Activated T-helper 17 cell treated with anti-CD3 and anti-CD28 coated beads, Interleukin-2, amount 50 U/mL, for 72 hours (primary cell): ENCODE measurements at places on chromosomes 1 and 21. TPM values are rescaled to one million over a fixed set of nuclear protein-coding genes. Genes with fewer than 3 reads are reported as not detected.
A peak's percentile ranks its signal among the peaks of the same experiment; 100 is the strongest.

GRCh38 chr1:77541162-77541545 is 141.3 kb downstream of the ZZZ3 start:
- ATAC-seq: no peak

- ATAC-seq: no peak
Measured at GRCh38 chr1:164823486-164824279, 264.7 kb downstream of the PBX1 start.

Gene DNM3
- total RNA-seq: 3.0 TPM

DNA sequence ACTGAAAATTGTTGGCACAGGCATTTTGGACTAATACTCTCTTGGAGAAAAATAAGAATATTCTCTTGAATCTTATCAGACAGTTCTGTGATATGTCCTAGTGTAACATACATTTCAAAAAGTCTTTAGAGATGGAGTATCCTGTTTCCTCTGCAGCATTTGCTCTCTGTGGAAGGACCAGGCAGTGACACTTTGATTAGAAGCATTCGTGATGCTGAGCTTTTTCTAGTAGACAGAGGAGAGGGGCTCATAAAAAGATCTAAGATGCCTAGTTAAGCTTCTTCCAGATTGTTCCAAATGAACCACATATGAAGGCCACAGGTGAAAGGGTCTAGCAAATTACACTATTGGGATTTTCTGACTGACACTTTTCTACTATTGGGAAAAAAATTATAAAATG is 120.3 kb downstream of the C1orf21 start:
- no peak for ATAC-seq

DNA sequence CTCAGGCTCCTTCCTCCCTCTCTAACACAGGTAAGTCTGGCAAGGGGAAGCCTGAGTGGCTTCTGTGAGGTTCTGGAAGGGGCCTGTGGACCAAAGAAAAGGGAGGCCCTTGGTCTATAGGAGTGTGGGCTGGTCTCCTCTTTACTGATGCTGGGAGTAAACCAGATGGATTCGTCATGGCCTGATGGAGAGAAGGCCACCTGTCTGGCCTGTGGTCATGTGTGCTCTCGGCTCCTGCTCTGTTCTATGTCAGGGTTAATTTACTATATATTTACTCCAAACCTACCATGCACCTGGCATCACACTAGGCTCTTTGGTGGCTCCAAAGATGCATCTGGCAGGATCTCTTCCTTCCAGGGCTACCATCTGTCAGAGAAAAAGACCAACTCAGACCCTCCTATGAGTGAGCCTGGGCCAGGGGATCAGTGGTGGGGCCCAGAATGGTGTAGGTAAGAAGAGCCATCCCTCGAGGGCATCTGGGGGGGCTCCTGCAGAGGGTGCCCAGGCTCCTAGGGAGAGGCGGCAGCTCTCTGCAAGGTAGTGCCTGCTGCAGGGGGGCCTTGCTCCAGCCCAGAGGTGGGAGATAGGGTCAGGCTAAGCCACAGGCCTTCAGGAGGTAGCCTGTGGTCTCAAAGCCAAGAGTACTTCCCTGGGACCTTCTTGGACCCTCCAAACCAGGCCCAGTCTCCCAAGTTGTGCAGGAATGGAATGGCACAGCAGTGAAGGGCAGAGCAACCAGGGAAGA is 68.2 kb upstream of the SELENON start:
- ATAC-seq: no peak

DNA sequence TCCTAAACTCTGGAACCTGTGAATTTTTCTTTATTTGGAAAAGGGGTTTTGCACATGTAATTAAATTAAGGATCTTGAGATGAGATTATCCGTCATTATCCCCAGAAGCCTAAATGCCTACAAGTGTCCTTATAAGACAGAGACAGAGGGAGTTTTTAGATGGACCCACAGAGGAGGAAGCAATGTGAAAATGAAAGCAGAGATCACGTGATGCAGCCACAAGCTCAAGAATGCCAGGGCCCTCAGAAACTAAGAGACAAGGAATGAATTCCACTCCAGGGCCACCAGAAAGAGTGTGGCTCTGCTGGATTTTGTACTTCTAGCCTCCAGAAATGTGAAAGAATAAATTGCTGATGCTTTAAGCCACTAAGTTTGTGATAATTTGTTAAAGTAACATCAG is 183.6 kb upstream of the UBE2U start:
- no peak for ATAC-seq

DNA sequence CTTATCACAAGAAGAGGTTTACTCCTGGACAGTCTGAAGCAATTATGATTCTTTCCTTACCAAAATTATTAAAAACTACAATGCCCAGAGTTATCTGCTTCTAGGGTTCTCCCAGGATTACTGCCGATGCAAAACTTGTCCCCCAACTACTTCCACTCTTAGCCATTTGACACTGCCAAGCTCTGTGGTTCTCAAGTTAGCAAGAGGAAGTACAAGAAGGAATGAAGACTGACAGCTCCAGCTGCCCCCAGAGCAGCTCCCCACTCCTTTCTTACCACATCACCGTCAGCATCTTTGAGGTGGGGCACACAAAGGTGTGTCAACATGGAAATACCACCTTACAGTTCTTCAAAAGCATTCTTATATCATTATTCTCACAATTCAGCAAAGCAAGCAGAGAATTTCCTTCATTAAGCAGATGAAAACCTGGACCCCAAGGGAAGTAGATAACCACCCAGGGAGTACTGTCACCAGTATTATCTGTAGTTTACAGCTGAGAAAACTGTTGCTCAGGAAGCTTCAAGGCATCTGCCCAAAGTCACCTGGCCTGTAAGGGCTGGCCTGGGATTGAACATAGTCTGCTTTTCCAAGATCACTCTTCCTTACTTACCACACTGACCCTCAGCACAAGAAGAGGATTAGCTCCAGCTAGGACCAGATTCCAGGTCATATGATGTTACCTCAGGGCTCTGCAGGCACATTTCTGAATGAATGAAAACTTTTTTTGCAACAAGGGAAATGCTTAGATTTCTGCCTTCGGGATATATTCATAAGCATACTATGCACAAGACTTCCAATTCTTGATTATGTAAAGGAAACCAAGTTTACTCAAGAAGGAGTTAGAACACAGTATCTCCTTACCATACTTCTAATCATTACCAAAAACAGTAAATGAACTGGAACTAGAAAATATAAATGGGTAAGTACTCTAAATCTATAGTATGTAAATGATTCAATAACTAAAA is 9.3 kb downstream of the PSMG1 start:
- no peak for ATAC-seq

Gene KRTAP21-2
- total RNA-seq: not detected

DNA sequence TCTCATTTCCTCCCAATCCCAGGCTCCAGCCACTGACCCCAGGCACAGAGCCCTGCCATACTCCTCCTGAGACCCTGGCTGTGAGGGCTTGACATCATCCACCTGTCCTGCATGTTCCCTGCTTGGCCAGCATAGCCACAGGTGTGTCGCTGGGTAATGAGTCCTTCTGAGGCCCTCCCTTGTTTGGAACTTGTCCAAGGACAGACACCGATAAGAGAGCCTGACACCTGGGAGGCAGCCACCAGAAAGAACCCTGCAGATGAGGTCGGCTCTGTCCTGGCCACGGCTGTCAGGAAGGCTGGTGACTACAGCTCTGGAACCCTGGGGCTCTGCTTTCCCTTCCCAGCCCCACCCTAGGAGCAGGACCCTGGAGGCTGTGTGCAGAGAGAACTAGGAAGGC is 34.6 kb downstream of the TMEM63A start:
- ATAC-seq: no peak

GRCh38 chr1:185696422-185697150 is 37.6 kb upstream of the HMCN1 start:
- no peak for ATAC-seq

Gene LCE1A
- total RNA-seq: not detected

Gene SYTL1
- 43.4 TPM for total RNA-seq

DNA sequence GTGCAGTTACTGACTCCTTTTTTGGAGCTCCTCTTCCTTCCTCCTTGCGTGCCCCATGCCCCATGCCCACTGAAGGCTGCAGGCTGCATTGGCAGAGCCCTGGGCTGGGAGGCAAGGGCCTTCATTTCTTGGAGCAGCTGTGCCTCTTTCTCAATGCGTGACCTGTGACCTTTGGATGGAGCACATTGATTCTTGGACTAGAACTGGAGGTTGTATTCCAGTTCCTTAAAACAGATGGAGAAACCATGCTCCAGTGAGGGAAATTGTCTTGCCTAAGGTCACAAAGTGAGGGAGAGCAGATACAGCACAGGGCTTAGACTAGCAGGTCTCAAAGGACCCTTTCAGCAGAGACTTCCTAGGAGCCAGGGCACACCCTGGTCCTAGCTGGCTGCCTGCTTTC is 9.0 kb downstream of the TMEM269 start:
- ATAC-seq: no peak

DNA sequence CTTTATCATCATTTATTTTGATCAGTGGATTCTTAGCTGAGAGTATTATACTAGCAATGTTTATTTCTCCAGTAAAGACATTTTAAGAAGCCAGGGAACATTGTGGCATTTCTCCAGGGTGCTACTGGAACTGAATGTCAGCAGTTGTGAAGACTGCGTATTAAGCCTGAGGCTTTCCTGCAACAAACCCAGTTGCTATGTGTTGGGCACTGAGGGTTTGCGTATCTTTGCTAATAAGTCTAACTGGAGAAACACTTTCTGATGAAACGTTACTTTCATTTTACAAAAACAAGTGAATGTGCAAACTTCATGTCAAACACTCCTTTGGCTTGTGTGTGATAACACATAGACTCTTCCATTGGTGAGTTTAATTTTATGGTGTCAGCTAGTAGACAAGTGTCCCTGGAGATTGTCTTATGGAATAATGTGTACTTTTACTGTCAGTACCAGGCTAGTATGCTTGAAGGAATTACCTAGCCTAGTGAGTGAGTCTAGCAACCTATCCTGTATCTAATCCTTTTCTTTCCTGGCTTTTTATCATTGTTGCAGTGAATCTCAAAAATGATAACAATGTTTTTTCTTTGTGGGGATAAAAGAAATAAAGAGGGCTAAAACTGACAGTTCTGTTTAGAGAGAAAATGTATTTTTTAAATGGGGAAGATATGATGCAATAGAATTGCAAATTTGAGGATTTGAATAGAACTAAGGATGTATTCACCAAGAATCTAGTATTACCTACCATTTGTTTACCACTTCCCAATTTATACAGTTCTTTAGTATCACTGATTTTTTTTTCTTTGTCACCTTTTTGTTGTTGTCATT is 70.1 kb downstream of the MTR start:
- no peak for ATAC-seq

- ATAC-seq: no peak
Measured at GRCh38 chr1:87231703-87232367, 96.8 kb upstream of the LMO4 start.

- no peak for ATAC-seq
Measured at GRCh38 chr1:9068981-9069325, 482 bp downstream of the SLC2A5 start.

- no peak for ATAC-seq
Measured at GRCh38 chr21:35375115-35375514, 326.0 kb upstream of the RUNX1 start.

DNA sequence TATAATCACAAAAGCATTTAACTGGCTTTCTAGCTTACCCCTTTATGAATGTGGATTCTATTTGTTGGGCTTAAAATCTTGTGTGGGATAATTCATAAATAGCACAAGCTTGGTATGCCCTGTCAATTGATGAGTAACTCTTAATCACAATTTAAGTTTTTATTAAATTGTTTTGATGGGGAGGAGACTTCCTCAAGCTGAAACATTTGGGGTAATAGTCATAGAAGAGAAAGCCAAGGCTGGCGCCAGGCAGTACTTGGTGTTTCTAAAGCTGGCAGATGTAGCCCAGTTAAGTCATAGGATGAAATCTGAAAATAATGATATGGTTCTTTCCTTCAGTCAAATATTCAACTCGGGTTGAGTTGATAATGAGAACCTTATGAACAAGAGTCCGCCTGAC is 167.2 kb downstream of the FMN2 start:
- ATAC-seq: no peak

DNA sequence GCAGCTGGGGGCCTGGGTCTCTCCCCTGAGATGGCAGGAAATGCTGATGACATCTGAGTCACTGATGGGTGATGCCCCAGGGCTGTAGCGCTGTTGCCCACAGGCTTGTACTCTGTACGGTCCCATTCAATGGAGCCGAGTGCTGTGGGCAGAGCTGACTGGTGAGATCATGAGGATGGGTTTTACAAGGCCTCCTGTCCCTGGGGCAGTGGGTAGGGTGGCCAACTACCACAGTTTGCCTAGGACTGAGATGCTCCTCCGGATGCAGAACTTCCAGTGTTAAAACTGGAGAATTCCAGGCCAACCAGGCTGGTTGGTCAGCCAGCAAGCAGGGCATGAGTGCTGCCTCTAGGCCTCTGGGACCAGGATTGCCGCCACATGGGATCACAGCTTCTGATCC is 9.2 kb downstream of the PHLDA3 start:
- no peak for ATAC-seq

Gene S100A9
- total RNA-seq: 0.66 TPM

DNA sequence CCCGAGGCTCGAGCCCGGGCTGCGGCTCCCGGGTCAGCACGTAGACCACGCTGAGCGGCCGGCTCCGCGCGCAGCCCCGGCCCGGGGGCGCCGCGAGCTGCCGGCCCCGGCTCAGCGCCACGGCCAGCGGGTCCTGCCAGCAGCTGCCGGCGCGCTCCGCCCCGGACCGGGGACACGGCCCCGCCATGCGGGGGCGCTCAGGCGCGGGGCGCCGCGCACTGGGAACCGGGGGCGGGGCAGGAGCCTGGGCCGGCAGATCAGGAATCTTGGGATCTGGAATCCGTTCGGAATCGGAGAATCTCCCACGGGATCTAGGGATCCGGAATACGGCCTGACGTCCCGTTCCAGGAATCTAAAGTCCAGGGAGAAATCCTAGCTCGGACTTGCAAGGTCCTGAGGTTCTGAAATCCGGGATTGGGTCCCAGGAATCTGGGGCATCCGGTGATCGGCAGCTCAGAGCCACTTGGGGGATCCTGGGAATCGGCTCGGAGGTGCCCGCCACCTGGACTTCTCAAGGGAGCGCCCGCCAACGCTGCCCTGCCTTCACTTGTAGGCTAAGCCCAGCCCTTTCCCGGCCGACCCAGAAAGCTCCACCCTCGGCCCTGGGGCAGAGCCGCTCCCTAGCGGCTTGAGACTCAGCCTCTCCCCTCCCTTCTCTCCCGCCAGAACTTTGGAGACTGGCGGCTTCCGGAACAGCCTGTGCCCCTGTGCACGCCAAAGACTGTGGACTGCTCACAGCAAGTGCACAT is at the start of gene MAP3K6:
Gene MAP3K6 (minus strand): TSS at position 551 of the 749 bp plus-strand sequence. CDS start 364 bp downstream, at position 187.
- peak; percentile 54 for ATAC-seq

DNA sequence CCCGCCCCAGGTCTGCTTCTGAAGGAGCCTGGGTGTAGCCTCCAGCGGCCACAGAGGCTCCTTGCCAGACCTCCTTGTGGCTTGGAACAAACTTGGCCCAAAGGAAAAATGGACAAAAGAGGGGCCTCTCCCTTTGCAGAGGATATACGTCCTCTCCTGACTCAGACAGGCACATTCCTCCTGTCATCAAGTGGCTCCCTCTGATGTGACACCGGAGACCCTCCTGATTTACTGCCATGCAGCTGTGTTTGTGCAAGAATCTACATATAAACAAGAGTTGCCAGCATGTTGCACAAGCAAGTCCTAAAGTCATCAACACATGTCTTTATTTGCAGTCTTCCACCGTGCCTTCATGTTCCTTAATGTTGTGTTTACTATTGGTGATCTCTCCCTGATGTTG is 54.1 kb upstream of the F3 start:
- no peak for ATAC-seq

Gene CFHR2
- not detected for total RNA-seq

GRCh38 chr1:154479764-154480421 is 22.1 kb upstream of the TDRD10 start:
- ATAC-seq: peak; percentile 91
